ENCODE measurements at places on chromosomes 4 and X.

- DNase-seq = no peak
These were observed 133.0 kb downstream of the PARM1 start for GRCh38 chr4:75065909-75066308.

- DNase-seq = no peak
These were observed 112.2 kb upstream of the ANXA3 start for GRCh38 chr4:78439328-78439727.

DNA sequence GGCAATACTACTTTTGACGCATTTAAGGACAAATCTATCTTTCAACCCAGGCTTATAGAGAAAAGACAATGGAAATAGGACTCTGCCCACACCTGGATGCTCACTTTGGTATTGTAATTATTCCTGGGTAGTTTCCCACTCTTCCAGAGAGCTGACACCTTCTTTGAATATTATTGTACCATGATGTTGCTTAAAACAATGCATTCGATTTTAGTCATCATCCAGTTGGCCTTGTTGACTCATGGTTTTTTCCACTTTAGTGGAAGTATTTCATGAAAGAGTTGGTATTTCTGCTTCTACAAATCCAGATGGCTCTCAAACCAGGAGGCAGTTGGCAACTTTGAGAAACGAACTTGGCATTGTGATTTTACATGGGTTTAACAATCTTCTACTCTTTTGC lies 124.2 kb downstream of the ENOX2 start:
- DNase-seq = no peak

DNA sequence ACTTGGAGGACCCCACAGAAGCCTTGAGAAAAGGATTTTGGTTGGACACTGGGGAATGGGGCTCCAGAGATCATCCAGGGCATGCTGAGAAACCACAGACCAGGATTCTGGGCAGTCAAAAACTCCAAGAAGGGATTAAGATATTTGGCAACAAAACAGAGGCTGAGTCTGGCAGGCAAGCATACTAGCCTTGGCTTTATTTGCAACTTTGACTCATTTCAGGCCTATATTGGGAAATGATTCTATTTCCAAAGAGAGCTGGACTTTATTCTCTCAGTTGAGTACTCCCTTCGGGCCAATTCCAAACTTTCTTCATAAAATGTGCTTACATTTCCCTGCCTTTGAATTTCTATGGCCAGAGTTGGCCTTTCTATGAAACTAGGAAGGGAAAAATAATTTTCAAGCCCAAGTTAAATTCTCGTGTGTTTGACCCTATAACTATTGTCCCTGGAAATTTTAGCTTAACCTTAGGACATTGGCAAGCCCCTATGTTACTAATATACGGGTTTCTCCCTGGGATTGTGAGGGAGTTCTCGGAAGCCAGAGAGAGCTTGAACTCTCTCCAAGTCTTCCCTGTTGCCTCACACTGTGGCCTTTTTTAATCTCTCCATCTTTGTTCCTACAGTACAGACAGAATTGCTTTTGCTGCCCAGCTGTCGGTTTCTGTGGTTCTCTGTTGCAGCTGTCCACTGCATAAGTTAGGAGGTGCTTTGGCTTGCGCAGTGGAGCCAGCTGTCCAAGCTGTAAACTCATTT lies 112.6 kb upstream of the FAM9A start:
- no peak for DNase-seq

DNA sequence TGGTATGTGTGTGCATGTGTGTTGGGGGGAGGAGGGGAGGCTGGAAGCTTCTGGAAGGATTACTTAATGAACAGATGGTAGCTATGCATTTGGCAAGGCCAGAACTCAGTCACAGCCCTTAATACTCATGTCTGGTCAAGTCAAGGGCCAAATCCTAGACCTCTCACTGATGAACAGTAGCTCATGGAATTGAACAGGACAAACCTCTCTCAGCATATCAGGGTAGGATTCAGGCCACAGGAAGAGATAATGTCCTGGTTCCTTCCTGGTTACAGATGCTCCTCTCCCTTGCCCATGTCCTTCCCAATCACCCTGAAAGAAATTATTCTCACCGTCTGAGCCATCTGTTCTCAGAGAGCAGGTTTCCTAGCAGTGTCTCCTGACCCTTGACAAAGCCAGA lies 165.7 kb downstream of the SOWAHB start:
- no peak for DNase-seq

DNA sequence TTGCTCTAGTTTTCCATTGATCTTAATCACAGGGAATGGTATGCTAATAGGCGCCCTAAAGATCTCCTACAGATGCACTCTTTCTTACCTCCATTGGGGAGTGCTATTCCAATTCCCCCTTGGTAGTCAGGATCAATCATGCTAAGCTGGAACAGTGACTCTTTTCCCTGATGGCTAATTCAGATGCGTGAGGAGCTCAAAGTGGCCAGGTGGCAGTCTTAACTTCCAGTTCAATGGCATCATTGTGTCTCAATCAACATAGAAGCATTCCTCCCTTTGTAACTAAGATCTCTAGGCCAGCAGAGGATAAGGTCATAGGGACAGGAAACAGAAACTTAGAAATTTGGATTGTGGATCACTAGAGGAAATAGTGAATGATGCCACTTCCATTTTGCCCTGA lies 216.8 kb downstream of the GRID2 start:
- no peak for DNase-seq

- DNase-seq = no peak
These were observed 28.3 kb downstream of the ADD1 start for GRCh38 chr4:2871911-2872310.

- no peak for DNase-seq
These were observed 44.0 kb upstream of the USP38 start for GRCh38 chr4:143140696-143141095.

- no peak for DNase-seq
These were observed 266.2 kb upstream of the CASK start for GRCh38 chrX:42189576-42189975.

DNA sequence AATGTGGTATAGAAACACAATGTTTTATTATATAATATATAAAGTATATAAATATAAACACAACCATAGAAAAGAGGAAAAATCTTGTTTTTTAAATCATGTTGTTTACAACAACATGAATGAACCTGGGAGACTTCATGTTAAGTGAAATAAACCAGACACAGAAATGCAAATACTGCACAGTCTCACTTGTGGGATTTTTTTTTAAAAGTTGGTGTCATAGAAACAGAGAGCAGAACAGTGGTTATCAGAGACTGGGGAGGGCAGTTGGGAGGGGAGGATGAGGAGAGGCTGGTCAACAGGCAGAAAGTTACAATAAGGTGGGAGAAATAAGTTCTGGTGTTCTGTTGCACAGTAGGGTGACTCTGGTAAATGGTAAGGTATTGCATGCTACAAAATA lies 57.1 kb downstream of the FREM3 start:
- DNase-seq = no peak

GRCh38 chr4:19711871-19712270 lies 539.8 kb upstream of the SLIT2 start:
- DNase-seq = no peak

GRCh38 chr4:42600578-42600977 lies 56.3 kb downstream of the ATP8A1 start:
- DNase-seq = no peak
